ENCODE measurements at places on chromosomes 12 and 14.

DNA sequence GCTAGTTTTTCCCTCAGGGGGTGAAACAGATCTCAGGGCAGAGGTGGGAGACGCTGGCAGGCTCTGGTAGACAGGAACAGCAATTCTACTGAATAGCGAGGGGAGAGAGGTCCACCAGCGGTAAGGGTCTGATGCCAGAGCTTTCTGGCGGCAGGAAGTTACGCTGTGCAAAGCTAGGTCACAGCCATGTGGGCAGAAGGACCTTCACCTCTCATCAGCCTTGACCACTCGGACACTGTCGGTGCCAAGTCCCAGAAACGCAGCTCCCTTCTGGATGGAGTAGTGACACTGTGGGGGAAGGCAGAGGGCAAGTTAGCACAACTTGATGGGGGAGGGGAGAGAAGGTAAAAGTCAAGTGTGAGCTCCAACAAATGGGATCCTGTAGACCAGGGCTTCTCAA lies 10.3 kb upstream of the ZNF740 start:
- no peak for DNase-seq

GRCh38 chr12:52360106-52360662 lies 7.1 kb downstream of the KRT85 start:
- DNase-seq: no peak

DNA sequence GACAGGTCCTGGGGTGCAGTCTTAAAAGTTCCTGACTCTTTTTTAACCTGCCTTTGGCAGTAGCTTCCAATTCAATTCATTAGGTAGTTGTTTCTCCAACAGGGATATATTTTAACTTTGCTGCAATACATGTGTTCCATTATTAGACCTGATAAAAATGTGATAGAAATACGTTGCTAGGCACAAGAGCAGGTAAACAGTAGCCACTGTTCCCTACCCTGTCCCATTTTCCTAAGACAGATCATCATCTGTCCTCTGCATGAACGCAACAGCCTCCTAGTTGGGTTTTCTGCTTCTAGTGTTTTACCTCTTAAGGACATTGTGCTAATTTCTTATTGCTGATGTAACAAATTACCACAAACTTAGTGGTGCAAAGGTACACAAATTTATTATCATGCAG lies 156.8 kb downstream of the SNAPC1 start:
- DNase-seq: no peak

- DNase-seq: no peak
Observed at GRCh38 chr14:70782361-70782760, 27.0 kb downstream of the MAP3K9 start.

DNA sequence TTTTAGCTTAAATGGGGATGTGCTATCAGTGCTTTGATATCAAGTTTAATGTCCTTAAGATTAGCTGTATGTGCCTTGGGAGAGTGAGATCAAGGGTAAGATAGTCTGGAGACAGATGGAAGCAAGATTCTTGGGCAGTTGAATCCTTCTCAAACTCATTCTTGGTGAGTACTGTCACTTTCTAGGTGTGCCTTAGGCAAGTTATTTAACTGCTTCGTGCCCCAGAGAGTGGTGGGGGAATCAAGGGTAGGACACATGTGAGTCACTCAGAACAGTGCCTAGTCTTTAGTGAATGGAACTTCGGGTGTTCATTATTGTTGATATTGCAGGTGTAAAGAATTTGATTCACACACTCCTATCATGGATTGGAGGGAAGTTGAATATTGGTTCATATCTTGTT lies 803.7 kb downstream of the DIO2 start:
- DNase-seq: no peak

GRCh38 chr14:64636208-64636979 lies 67.8 kb upstream of the PLEKHG3 start:
- DNase-seq: peak; percentile 84

GRCh38 chr14:41878321-41878720 lies 271.6 kb downstream of the LRFN5 start:
- DNase-seq: no peak

DNA sequence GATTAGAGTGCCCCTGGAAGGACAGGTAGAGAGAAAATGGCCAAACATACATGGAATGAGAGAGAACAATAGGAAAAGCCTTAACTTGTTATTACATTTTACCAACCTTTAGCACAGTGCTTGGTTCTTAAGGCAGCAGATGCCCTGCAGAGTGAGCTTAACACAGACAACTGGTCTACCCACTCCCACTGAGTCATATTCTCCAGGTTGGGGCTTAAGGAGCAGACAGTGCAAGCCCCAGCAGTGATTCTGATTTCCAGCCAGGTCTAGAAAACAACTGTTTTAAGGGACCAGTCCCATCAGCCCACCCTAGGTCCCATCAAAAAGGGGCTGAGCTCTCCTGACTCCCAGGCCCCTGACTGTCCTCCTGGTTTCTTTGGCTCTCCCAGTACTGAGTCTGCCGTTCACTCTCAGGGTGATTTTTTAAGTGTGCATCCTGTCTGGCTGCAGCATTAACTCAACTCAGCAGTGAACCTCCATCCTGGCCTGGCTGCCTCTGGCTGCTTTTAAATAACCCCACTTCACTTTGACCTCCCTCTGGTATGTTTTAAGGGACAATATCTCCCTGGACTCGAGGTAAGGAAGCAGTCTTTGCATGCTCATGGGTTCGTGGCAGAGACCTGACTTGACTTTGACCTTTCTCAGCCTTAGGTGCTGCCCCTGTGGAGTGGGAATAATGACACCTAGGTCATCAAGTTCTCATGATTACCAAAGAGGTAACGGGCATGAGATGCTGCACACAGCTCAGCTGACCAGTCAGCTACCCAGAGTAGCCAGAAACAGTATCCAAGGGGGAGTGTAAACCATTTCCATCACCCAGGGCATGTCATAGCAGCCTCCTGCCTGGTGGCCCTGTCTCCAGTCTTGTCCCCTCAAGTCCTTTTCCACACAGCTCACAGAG lies 210.7 kb upstream of the PWP1 start:
- DNase-seq: no peak

DNA sequence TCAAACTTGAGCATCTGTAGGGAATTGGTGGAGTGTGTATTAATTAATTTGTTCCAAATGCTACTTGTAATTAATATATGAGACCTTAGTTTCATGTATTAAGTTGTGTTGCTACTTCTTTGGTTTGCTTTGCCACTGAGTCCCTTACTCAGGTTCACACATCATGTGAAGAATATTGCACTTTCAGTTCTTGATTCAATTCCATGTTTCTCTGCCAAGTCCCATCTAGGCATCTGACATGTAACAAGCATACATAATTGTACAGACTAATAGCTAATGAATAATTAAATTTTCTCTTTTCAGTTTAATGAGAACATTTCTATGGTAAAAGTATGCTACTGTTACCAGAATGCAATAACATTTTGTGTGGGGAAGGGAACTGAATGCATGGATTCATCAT lies 640.0 kb downstream of the TMTC2 start:
- no peak for DNase-seq

- no peak for DNase-seq
Observed at GRCh38 chr12:111046896-111047295, 126.5 kb upstream of the MYL2 start.

DNA sequence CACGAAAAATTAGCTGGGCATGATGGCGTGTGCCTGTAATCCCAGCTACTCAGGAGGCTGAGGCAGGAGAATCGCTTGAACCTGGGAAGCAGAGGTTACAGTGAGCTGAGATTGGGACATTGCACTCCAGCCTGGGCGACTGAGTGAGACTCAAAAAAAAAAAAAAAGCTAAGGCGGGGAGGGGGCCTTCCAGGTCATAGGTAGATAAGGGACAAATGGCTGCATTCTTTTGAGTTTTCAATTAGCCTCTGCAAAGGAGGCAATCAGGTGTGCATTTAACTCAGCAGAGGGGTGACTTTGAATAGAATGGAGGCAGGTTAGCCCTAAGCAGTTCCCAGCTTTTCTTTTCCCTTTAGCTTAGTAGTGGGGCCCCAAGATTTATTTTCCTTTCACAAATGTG lies 743 bp upstream of the AACS start:
- DNase-seq: no peak

- DNase-seq: no peak
Observed at GRCh38 chr12:69442894-69443293, 27.3 kb upstream of the FRS2 start.

DNA sequence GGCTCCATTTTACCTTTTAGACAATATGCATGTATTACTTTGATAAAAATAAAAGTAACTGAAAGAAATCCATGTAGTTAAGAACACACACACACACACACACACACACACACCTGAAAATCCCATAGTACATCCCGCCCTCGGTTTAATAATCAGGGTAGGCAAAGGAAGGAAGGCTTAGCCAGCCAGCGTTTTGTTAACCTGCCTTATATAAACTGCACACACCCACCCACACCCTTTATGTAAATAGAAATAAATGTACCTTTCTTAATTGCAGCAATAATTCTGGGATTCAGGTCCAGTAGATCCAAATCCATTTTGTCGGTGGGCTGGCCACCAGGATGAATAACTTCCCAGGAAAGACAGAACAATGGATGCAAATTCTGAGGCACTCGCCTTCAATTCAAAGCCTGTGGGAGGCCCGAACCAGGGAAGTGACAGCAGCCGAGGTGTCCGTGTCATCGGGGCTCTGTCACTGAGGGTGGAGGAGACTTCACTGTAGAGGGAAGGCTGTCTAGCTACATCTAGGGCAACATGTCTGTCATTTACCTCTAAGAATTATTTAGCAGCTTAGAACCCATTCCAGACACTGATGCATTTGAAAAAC lies 4.4 kb downstream of the XRCC3 start:
- DNase-seq: no peak

DNA sequence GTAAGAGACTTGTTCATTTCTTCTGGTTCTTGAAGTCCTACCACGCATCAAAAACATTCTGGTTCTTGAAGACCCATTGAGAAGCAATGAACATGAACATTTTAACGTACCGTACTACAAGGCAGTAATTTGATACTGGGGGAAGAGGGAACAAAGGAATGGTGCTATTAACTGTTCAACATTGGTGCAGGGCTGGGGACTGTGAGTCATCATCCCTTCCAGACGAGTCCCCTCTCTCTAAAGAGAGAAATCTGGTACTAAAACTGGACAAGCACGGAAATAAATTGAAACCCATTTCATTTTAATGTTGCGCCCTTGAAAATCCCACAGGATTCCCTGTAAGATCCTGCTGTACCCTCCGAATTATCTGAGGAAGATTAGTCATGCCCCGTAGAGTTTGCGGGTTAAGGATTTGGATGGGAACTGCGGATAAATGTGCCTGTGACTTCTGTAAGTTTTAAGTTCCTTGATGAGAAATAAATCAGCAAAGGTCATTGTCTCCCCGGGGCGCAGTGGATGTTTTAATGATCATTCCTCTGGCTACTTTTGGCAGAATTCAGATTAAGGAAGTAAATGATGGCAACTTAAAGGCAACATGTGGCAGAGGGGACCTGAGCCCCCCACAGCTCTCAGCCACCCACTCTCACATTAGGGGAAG lies 78.6 kb downstream of the KCNK13 start:
- DNase-seq: no peak

DNA sequence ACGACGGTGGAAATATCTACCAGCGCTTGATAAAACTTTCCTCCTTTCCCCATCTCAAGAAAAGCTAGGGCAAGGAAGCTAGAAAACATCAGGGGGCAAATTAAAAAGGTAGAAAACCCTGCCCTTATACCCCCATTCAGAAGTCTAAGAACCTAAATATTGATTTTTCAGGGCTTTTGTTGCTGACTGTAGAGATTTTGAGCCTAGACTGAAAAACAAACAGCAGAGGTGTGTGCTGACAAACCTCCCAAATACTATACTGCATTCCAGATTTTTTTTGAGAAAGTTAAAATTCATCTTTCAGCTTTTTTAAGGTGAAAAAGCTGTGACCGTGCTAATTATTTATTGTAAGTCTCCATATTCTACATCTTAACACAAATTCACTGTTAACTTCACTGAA lies 478.3 kb upstream of the SOX5 start:
- no peak for DNase-seq

GRCh38 chr14:65281991-65282895 lies 130.3 kb upstream of the FUT8 start:
- DNase-seq: peak; percentile 58

DNA sequence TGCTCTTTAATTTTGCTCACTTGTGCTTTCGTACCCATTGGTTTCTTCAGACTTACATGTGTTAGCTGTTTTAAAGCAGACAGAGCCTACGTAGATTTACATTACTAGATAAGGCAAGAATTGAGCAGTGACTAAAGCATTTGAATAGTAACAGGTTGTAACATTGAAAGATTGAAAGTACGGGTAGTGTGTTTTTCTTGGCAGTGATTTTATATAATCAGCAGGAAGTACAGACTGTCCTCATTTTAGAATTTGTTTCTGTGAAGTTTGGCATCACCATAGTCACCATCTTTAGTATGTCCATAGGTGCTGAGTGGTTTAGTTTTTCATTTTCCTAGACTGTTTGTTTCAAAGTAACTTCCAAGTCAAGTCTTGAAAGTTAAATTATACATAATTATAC lies 14.0 kb downstream of the RTRAF start:
- DNase-seq: no peak

Data from GM13976 (cell line).